Activated T-helper 2 cell treated with anti-CD3 and anti-CD28 coated beads, Interferon-gamma antibody, Interleukin-2, Interleukin-4, amounts not matched to agents 10 μg/mL and 5 μg/mL and 100 μg/mL, durations not matched to agents 14 hours and 24 hours and 36 hours (primary cell): ENCODE measurements at places on chromosomes 6 and 20.
A peak's percentile ranks its signal among the peaks of the same experiment; 100 is the strongest.

- H3K27ac ChIP-seq: no peak overlapping the region
- no peaks in the 10 kb centered on the region for H3K36me3 ChIP-seq
- DNase-seq: no peak
- no peaks in the 10 kb centered on the region for H3K27me3 ChIP-seq
- no peak overlapping the region for H3K4me3 ChIP-seq
- H3K4me1 ChIP-seq: no peaks in the 10 kb centered on the region
Measured at GRCh38 chr6:92292067-92292466, 1127.3 kb downstream of the EPHA7 start.

GRCh38 chr6:166381381-166381732 lies 1.4 kb downstream of the MPC1 start:
- H3K27me3 ChIP-seq: no peaks in the 10 kb centered on the region
- H3K4me3 ChIP-seq: peak overlapping the region; percentile 89
- peak overlapping the region; percentile 69 for H3K27ac ChIP-seq
- no peaks in the 10 kb centered on the region for H3K36me3 ChIP-seq

- H3K4me3 ChIP-seq: peak within 1 kb of the TSS; percentile 96
- peaks cover 43% of the 10 kb centered on the region for H3K4me1 ChIP-seq
- peaks cover 89% of the 10 kb centered on the region for H3K36me3 ChIP-seq
- H3K27me3 ChIP-seq: no peaks in the 10 kb centered on the region
Measured at GRCh38 chr6:31665501-31666336, at the start of gene CSNK2B. Gene CSNK2B, plus strand, starts transcription at chr6:31666080. Its CDS starts 752 bp downstream, at chr6:31666832.

- no peak for DNase-seq
- H3K36me3 ChIP-seq: peaks cover 4% of the 10 kb centered on the region
- H3K4me1 ChIP-seq: peaks cover 40% of the 10 kb centered on the region
- no peak overlapping the region for H3K4me3 ChIP-seq
Measured at GRCh38 chr20:839015-839414, 5.5 kb downstream of the FAM110A start.

DNA sequence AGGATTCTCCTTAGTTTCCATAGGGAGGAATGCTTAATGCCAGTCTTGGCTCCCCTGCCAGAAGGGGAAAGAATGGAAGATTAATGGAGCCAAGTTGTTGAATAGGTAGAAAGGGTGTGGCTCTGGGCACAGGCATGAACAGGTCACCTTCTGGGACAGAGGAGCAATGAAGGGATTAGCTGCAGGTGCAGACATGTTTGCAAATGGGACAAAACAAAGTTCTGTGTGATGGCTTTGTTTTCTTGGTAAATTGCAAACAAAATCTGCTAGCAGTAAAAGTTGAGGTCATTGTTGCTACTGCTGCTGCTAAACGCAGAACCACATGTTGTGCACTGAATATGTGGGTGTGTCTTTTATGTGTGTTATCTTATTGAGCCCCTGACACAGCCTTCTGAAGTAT lies 93.3 kb downstream of the PERP start:
- H3K4me1 ChIP-seq: no peaks in the 10 kb centered on the region
- H3K27ac ChIP-seq: no peak overlapping the region
- peaks cover 8% of the 10 kb centered on the region for H3K27me3 ChIP-seq
- no peaks in the 10 kb centered on the region for H3K36me3 ChIP-seq
